Activated naive CD8-positive, alpha-beta T cell treated with anti-CD3 and anti-CD28 coated beads, Interleukin-2, amount 50 U/mL, for 16 hours (primary cell): ENCODE measurements at places on chromosomes 12 and 14.

DNA sequence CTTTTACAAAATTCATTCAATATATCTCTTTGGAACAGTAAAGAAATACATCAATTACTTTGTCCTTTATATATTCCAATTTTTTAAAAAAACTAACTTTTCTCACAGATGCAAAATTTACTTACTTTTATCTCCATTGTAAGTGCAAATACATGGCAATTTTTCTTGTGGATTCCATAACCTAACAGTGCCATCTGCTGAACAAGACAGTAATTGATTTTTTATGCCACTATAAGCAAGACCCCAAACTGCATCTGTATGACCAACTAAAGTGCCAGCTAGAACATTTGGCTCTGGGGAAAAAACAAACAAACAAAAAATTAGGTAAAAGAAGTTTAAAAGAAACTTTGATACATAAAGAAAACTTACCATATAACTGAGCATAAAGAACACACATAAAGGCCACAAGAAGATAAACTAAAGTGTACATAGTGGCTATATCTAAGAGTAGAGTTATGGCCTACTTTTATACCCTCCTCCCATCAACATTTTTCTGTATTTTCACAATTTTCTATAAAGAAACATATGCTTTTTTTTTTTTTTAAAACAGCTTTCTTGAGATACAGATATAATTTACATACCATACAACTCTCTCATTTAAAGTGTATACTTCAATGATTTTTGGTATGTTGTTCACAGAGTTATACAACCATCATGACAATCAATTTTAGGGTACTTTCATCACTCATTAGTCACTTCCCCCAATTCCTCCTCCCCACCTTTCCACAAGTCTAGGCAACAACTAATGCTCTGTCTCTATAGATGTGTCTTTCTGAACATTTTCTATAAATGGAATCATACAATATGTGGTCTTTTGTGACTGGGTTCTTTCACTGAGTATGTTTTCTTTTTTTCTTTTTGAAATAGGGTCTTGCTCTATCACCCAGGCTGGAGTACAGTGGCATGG lies 32.6 kb downstream of the COCH start:
- DNase-seq: no peak

GRCh38 chr12:14844401-14844800 lies 1.1 kb upstream of the ART4 start:
- DNase-seq: no peak

GRCh38 chr14:98415766-98416165 lies 856.2 kb downstream of the BCL11B start:
- DNase-seq: no peak

DNA sequence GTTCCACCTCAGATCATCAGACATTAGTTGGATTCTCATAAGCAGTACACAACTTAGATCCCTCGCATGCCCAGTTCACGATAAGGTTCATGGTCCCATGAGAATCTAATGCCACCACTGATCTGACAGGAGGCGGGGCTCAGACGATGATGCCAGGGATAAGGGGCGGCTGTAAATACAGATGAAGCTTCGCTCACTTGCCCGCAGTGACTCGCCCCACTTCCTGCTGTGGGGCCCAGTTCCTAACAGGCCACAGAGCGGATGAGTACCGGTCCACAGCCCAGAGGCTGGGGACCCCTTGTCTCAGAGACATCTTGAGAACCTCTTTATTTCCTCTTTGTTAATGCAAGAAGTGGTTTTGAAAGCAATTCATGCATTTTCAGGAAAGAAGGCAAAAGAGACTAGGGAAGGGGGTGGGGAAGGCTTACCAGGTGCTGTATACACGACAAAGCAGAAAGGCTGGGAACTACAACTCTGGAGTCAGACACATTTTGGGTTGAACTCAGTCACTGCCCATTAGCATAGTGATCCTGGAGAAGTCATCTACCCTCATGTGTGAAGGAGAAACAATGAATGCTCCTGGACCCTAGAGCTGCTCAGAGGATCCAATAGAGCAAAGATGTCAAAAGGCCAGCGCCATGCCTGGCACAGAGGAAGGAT lies 68.7 kb downstream of the EID3 start:
- DNase-seq: no peak

DNA sequence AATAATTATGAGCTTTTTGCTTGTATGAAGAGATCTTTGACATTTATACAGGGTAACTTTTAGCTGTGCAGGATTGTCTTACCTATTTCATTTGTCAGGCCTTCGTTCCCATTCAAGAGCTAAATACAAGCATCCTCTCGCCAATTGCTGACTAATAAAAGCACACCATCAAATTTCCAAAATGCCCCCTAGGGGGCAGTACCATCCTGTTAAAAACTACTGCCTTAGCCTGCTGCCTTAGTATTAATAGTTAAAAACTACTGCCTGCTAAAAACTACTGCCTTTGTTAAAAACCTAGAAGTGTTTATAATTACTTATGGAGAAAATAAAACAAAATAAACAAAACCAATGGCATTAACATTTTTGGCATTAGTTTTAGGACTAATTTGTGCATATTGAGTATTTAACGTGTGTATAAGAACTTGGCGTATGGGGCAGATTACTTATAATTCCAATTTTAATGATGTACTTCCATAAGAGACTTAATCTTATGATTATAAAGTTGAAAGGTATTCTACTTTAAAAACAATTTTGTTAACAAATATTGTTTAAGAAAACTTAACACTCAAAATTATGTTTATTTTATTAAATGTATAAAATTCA lies 3.0 kb upstream of the IFI27L2 start:
- DNase-seq: peak; percentile 31
